ENCODE measurements at places on chromosomes 12 and 14. TPM values are rescaled to one million over a fixed set of nuclear protein-coding genes. Genes with fewer than 3 reads are reported as not detected.

Gene CTSG
- not detected for total RNA-seq

GRCh38 chr12:131057722-131058515, 104.2 kb downstream of the ADGRD1 start:
- no peak for DNase-seq
- no peak overlapping the region for H3K4me3 ChIP-seq
- peaks cover 30% of the 10 kb centered on the region for H3K27me3 ChIP-seq
- H3K4me1 ChIP-seq, result 0 out of 2 replicates have a peak, but pooled peaks cover 4% of the 10 kb centered on the region

GRCh38 chr14:65462411-65462810, 49.9 kb downstream of the FUT8 start:
- no peak overlapping the region for H3K4me3 ChIP-seq
- DNase-seq, result no peak
- H3K27ac ChIP-seq, result no peak overlapping the region
- no peaks in the 10 kb centered on the region for H3K36me3 ChIP-seq

DNA sequence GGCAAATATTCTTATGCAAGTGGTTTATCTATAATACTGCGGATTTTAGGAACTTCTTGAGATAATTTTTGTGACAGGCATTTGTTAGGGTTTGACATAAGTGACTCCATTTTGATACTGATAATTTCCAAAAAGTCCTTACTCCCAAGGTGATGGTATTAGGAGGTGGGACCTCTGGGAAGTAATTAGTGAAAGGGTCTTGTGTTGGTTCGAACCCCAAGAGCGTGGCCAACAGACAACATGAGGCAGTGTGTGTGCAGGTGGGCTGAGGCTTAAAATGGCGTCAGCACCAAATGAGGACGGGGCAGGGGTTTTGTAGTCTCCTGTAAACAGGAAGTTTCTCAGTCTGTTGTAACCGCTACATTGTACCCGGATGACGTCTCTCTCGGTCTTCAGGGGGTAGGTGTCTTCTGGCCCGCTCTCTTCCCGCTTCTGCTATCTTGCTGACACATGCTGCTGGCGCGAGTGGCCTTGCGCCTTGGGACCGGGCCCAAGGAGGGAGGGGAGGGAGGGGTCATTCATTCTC, 1.7 kb upstream of the C12orf43 start:
- H3K4me3 ChIP-seq, result no peak overlapping the region
- no peak for DNase-seq
- no peak overlapping the region for H3K27ac ChIP-seq
- H3K27me3 ChIP-seq, result no peaks in the 10 kb centered on the region
- no peaks in the 10 kb centered on the region for H3K36me3 ChIP-seq

All from HCT116 (cell line).